Activated CD4-positive, alpha-beta T cell treated with anti-CD3 and anti-CD28 coated beads, Interleukin-2, amount 10 ng/mL, durations not matched to agents 7 days and 5 days (primary cell): ENCODE measurements at places on chromosomes 6 and 20.

- peaks cover 6% of the 10 kb centered on the region for H3K4me1 ChIP-seq
- DNase-seq, result no peak
Observed at GRCh38 chr6:144434308-144434990, 149.3 kb downstream of the UTRN start.

GRCh38 chr20:17538517-17539170 lies 7.5 kb upstream of the BFSP1 start:
- H3K27me3 ChIP-seq, result peaks cover 31% of the 10 kb centered on the region
- no peaks in the 10 kb centered on the region for H3K36me3 ChIP-seq
- no peak overlapping the region for H3K4me3 ChIP-seq
- DNase-seq, result no peak
- peaks cover 23% of the 10 kb centered on the region for H3K4me1 ChIP-seq

DNA sequence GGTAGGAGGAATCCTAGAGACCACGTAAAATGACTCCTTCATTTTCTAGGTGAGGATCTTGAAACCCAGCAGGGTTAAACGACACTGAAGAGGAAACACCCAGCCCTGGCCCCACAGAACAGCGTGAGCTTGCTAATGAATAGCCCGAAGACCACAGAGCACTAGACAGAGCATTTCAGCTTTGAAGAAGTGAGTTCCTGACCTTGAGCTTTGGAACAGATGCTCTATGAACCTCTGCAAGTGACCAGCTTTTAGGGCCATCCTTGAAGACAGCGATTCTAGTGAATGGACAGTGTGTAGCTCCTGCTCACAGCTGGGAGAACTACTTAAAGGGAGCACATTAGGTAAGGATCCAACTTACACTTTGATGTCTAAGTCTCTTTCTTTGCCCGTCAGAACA lies 74.0 kb upstream of the FRMD1 start:
- peaks cover 2% of the 10 kb centered on the region for H3K27me3 ChIP-seq
- no peaks in the 10 kb centered on the region for H3K4me1 ChIP-seq
- H3K36me3 ChIP-seq, result no peaks in the 10 kb centered on the region
- H3K27ac ChIP-seq, result no peak overlapping the region
- H3K4me3 ChIP-seq, result no peak overlapping the region
- DNase-seq, result no peak

DNA sequence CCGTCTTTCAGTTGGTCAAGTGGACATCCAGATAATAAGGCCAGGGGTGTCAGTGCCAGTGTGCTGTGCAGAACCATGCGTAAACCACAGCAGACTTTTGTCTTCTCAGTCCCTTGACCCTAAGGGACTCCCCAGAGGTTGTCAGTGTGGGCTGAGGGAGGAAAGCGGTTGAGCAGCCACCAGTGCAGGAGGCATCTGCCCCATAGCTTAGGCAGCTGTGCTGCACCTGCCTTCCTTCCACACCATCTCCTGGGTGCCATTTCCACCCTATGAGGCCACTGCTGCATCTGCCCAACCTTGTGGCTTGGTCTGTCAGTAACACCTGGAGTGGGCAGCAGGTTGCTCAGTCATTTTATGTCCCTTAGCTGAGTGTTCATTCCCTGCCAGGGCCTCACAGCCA lies 26.0 kb downstream of the PRPF6 start:
- peaks cover 33% of the 10 kb centered on the region for H3K4me1 ChIP-seq
- no peak overlapping the region for H3K27ac ChIP-seq
- H3K4me3 ChIP-seq, result no peak overlapping the region
- H3K27me3 ChIP-seq, result no peaks in the 10 kb centered on the region

GRCh38 chr6:165864925-165865324 lies 201.9 kb upstream of the PDE10A start:
- H3K36me3 ChIP-seq, result no peaks in the 10 kb centered on the region
- no peaks in the 10 kb centered on the region for H3K4me1 ChIP-seq

DNA sequence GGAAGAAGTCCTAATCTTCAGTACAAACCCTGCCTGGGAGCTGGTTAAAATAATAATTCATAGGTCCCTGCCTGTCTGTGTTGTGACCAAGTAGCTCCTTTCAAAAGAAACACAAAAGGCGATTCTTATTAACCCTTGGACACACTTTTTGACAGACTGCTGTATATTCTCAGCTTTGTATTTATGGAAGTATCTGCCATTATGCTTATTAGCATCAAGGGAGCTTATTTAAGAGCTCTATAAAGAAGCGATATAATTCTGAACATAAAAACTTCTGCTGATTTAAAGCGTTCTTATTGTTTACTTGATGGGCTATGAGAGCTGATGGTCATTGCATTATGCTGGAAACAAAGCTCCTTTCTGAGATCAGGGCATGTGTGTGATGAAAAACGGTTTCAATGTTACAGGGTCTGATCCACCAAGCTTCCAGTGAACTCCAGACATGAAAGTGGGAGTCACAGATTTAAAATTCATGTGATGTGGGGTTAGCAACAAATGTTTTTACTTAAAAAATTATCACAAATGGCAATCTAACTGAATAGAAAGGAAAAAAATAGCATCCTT lies 181.8 kb upstream of the PDE10A start:
- no peak overlapping the region for H3K4me3 ChIP-seq
- no peaks in the 10 kb centered on the region for H3K36me3 ChIP-seq
- H3K4me1 ChIP-seq, result peaks cover 4% of the 10 kb centered on the region
- DNase-seq, result no peak

DNA sequence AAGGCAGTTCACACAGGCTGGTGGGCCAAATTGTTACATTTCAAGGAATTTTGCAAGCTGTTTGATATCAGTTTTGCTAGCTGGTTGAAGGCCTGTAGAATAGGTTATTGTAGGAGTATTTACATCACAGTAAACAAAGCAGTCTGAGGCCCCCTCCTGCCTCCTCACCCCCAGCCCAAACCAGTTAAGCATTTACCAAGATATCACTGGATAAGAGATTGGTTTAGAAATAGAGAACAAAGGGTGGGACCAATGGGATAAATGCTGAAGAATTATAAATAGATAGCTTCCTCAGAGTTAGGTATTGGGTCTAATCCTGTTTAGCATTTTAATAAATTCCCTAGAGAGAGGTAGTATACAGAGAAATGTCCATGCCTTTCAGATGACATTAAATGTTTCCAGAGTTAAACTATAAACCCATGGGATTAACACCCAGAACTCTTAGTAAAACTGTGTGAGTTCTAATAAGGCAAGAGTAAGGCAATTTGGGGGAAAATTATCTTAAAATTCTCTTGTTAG lies 2.3 kb upstream of the PHACTR2 start:
- no peak for DNase-seq
- peaks cover 2% of the 10 kb centered on the region for H3K36me3 ChIP-seq
- H3K27me3 ChIP-seq, result peaks cover 39% of the 10 kb centered on the region
- no peak overlapping the region for H3K4me3 ChIP-seq
- H3K27ac ChIP-seq, result no peak overlapping the region

GRCh38 chr6:89667872-89668556 lies 29.5 kb upstream of the LYRM2 start:
- no peaks in the 10 kb centered on the region for H3K27me3 ChIP-seq
- H3K27ac ChIP-seq, result no peak overlapping the region
- no peak for DNase-seq
- no peak overlapping the region for H3K4me3 ChIP-seq
- H3K4me1 ChIP-seq, result no peaks in the 10 kb centered on the region
- H3K36me3 ChIP-seq, result peaks cover 38% of the 10 kb centered on the region

DNA sequence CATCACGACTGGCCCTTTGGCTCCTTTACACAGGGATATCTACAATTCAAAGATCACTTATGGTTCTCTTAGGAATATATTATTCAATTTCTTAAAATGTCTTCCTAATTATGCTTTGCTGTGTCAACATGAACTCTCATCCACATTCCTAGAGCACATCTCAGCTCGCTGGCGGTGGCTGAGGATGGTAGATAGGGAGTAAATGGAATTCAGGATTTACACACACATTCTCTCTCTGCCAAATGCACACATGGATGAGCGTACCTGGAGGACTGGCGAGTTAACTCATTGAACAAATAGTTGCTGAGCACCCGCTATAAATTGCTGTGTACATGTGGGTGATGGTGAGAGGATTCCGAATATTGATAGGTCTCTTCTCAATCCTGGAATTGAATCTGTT lies 4.8 kb upstream of the MRPS10 start:
- H3K4me3 ChIP-seq, result no peak overlapping the region
- H3K27ac ChIP-seq, result no peak overlapping the region
- peaks cover 12% of the 10 kb centered on the region for H3K4me1 ChIP-seq

DNA sequence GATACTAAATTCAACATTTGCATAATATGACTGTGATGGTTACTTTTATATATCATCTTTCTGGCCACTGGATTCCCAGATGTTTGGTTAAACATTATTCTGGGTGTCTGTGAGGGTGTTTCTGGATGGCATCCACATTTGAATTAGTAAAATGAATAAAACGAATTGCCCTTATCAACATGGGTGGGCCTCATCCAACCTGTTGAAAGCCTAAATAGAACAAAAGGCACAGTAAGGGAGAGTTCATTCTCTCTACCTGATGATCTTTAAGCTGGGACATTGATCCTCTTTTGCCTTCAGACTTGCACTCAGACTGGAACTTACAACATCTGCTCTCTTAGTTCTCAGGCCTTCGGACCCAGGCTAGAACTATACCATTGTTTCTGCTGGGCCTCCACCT lies 57.6 kb downstream of the CD24 start:
- H3K36me3 ChIP-seq, result no peaks in the 10 kb centered on the region
- no peaks in the 10 kb centered on the region for H3K4me1 ChIP-seq
- no peaks in the 10 kb centered on the region for H3K27me3 ChIP-seq
- no peak overlapping the region for H3K4me3 ChIP-seq
- DNase-seq, result no peak

DNA sequence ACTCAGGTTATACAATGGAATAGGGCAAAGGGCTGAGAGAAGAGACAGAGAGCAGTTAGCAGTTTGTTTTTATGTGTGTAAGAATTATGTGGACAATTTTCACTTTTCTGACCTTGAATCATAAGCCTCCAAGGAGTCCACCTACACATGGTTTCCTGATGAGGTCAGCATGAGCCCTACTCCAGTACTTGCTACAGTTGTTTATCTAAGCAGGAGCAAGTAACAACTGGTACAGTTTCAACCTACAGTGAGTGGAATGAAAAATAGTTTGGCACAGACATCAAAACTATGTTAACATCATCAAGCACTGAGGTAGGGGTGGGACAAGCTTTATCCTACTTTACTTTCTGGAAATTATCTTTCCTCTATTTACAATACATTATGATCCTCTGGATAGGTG lies 426.7 kb upstream of the ID4 start:
- H3K36me3 ChIP-seq, result no peaks in the 10 kb centered on the region
- H3K27ac ChIP-seq, result no peak overlapping the region
- H3K4me3 ChIP-seq, result no peak overlapping the region
- no peaks in the 10 kb centered on the region for H3K27me3 ChIP-seq
- no peaks in the 10 kb centered on the region for H3K4me1 ChIP-seq
- no peak for DNase-seq

GRCh38 chr20:52039790-52040189 lies 151.8 kb downstream of the ZFP64 start:
- H3K27ac ChIP-seq, result no peak overlapping the region
- no peak overlapping the region for H3K4me3 ChIP-seq
- H3K27me3 ChIP-seq, result no peaks in the 10 kb centered on the region
- DNase-seq, result no peak

GRCh38 chr6:74731931-74732330 lies 473.9 kb downstream of the COL12A1 start:
- no peaks in the 10 kb centered on the region for H3K27me3 ChIP-seq
- no peak for DNase-seq
- no peak overlapping the region for H3K27ac ChIP-seq
- H3K4me1 ChIP-seq, result no peaks in the 10 kb centered on the region
- no peak overlapping the region for H3K4me3 ChIP-seq
- H3K36me3 ChIP-seq, result no peaks in the 10 kb centered on the region

DNA sequence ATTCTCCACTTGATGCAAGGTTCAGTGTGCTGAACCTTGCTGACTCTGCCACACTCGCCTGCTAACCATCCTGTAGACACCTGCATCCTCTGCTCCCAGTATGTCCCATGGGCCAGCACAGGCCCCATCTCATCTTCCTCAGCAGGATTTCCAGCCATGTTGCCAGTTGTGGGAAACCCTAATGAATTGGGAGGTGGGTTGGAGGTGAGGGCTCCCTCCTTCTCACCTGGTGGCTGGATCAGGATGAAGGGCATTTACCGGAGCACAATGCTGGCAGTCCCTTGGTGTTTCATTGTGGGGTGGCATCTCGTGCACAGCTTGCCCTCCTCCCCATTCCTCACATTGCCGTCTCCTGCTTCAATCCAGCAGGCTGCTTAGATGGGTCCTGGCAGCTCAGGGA lies 204.3 kb upstream of the FOXQ1 start:
- H3K36me3 ChIP-seq, result no peaks in the 10 kb centered on the region
- DNase-seq, result no peak
- peaks cover 5% of the 10 kb centered on the region for H3K27me3 ChIP-seq
- no peaks in the 10 kb centered on the region for H3K4me1 ChIP-seq
- no peak overlapping the region for H3K4me3 ChIP-seq

DNA sequence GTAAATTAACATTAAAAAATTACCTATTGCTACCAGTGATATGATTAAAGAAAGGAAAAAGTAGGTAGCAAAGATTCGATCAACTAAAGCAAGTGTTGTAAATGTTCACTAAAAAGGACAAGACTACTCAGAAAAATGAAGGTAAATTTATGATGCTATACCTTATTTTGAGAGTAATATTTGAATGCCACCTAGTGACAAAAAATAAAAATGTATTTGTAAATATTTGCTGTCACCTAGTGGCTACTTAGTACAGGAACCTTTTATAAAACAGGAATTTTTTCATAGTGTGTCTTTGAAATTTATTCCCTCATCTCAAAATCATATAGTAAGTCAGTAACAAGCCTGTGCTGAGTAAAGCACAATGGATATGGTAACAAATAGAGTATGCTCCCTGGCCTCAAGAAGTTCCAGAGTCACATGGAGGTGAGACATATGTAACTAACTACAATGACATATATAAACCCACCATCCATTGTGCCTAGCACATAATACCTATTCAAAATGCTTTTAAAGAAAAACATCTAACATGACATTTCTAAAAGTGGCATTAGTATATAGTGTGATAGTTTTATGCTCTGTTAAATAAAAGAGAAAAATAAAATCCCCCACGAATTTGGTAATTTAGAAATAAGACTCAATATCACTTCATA lies 193.1 kb upstream of the SIM1 start:
- no peak overlapping the region for H3K27ac ChIP-seq
- peaks cover 4% of the 10 kb centered on the region for H3K36me3 ChIP-seq
- no peak for DNase-seq

- no peak overlapping the region for H3K27ac ChIP-seq
- H3K4me1 ChIP-seq, result peaks cover 38% of the 10 kb centered on the region
- peaks cover 39% of the 10 kb centered on the region for H3K27me3 ChIP-seq
- DNase-seq, result no peak
- no peak overlapping the region for H3K4me3 ChIP-seq
Observed at GRCh38 chr6:41443616-41444525, 102.3 kb upstream of the FOXP4 start.

- no peaks in the 10 kb centered on the region for H3K27me3 ChIP-seq
- no peak overlapping the region for H3K27ac ChIP-seq
- no peaks in the 10 kb centered on the region for H3K4me1 ChIP-seq
- H3K4me3 ChIP-seq, result no peak overlapping the region
- H3K36me3 ChIP-seq, result no peaks in the 10 kb centered on the region
- DNase-seq, result no peak
Observed at GRCh38 chr20:10132387-10132786, 86.2 kb upstream of the SNAP25 start.
